ENCODE measurements at places on chromosomes 6 and 20. TPM values are rescaled to one million over a fixed set of nuclear protein-coding genes. Genes with fewer than 3 reads are reported as not detected.

MLIP gene
- total RNA-seq: 2.2 TPM

THEMIS gene
- 1.7 TPM for total RNA-seq

MYMX gene
- not detected for total RNA-seq

MCCD1 gene
- total RNA-seq: not detected

TAAR1 gene
- total RNA-seq: not detected

GABRR1 gene
- 1.6 TPM for total RNA-seq

PPP1R3G gene
- total RNA-seq: 5.3 TPM

MUC22 gene
- total RNA-seq: not detected

QRSL1 gene
- total RNA-seq: 8.7 TPM

ZNF343 gene
- total RNA-seq: 13.9 TPM

RAB32 gene
- total RNA-seq: 31.9 TPM

TP53INP2 gene
- total RNA-seq: 29.7 TPM

SSTR4 gene
- total RNA-seq: not detected

HLA-DRA gene
- 274 TPM for total RNA-seq

PPIL6 gene
- 1.0 TPM for total RNA-seq

CCDC170 gene
- 5.4 TPM for total RNA-seq

- DNase-seq: no peak
Observed at GRCh38 chr6:1773700-1774099, 164.0 kb downstream of the FOXC1 start.

- no peak for DNase-seq
Observed at GRCh38 chr6:133291671-133292070, 50.5 kb downstream of the EYA4 start.

GRCh38 chr6:75611702-75612375 is 10.2 kb downstream of the SENP6 start:
- DNase-seq: no peak

GRCh38 chr20:61797200-61797599 is 268.5 kb downstream of the TAF4 start:
- DNase-seq: no peak

DNA sequence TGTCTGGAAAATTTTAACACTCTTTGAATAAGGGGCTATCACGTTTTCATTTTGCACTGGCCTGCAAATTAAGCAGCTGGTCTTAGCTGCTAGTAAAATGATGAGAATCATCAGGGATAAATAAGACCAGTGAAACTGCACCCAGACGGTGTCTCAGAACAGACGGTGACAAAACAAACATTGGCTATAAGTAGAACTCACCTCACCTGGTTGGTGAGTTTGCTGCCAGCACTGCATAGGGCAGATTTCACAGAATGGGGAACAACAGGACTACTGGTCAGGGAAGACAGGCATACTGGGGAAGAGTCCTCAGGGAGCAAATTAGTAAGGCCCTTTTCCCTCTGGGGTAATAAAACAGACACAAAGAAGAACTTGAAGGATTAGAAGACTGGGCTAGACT is 175.9 kb upstream of the CITED2 start:
- no peak for DNase-seq

DNA sequence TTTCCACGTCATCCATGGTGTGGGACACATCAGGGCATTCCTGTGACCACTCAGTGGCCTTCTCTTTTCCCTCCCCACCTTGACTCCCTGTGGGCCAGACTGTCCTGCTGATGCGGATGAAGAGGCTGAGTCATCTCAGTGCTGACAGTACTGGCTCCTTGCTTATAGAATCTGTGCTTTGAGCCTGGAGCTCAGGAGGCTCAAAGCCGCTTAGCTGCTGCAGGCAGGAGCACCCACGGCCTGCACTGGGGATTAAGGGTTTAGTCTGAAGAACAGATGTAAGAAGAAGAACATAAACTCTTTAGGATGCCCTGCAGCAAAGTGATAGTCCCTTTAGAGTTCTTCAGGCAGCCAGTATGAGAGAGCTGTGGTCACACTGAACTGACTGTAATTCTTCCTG is 642.0 kb upstream of the CHD6 start:
- DNase-seq: no peak

- DNase-seq: no peak
Observed at GRCh38 chr6:22206106-22206505, 90.7 kb downstream of the PRL start.

DNA sequence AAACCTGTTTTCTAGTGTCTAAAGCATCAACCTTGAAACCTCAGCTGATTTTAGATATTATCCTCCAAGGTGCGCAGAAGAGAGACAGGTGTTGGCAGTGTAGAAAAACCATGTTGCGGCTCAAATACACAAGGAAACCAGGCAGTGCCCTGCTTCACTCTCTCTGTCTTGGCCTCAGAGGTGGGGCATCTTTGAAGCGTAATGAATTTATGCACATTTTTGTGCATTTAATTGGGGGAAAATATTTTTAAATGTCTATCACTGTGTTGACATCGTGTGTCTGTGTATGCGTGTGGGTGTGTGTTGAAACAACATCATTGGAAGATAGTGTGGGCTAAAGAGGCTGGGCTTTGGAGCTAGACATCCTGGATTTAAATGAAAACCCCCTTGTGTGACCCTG is 334.0 kb upstream of the CHD6 start:
- no peak for DNase-seq

DNA sequence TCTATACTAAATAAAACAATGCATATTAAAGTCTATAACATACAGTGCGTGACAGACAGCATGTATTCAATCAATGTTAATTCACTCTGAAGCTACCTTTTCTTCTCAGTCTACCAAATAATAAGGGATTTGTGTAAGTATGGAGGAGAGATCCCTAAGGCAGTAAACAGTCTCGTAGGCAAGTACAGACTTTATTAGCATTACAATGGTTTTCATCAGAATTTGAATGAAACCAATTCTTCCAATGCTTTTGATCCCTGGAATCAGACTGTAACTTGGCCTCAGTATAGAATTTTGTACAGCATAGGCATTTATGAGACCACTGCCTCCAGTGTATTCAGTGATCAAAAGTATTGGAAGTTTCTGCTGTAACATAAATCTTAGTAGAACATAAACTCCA is 19.5 kb downstream of the LYRM4 start:
- no peak for DNase-seq

DNA sequence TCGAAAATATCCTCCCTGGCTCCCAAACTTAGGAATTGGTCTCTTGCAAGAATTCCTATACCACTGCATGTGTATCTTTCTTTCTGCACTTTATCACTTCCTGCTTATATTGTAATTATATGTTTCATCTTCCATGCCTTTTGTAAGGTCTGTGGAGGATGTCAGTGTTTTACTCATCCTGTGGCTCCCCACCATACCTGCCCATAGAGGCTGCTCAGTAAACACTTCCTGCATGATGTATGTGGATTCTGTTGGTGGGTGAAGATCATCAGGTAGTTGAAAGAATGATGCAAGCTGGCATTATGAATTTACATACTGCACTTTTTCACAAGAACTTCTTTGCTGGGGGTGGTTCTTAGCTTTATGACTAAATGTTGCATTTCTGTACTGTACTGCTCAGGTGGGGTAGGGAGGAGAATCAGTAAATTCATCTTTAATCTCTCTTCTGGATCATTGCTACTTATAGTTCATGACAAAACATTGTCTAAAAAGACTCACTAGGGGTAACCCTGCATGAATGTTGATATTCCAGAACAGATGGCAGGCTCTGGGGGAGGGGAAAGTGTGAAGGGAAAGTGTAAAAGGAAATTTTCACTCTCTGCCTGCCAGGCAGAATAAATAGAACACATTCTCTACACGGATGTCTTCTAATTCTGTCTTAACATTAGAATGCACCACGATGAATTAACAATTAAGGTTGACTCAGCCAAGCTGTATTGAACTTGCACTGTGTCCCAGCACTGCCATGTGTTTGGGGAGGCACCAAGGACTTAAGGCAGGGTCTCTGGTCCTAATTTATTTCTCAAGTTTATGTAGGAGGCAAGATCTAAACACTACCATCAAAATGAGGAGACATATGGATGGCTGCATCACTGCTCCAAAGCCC is 36.0 kb upstream of the KLHL31 start:
- no peak for DNase-seq

GRCh38 chr20:46093531-46093930 is 3.8 kb upstream of the NCOA5 start:
- DNase-seq: no peak

DNA sequence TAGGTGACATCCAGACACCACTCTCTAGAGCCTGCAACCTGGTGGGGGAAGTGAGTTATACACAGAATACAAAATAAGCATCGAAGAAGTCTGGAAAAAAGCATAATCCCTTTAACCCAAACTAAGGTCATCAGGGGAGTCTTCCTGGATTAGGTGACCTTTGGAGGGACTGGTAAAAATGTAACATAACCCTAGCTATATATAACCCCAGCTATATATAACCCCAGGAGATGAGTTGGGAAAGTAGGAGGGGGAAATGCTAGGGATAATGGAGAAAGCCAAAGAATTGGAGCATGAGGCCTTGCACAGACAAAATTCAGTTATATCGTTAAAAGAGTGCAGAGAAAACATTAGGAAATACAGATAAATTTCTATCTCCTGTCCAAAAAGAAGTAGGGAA is 164.8 kb downstream of the QRSL1 start:
- DNase-seq: no peak

GRCh38 chr6:40918040-40918651 is 120.9 kb downstream of the UNC5CL start:
- DNase-seq: no peak

DNA sequence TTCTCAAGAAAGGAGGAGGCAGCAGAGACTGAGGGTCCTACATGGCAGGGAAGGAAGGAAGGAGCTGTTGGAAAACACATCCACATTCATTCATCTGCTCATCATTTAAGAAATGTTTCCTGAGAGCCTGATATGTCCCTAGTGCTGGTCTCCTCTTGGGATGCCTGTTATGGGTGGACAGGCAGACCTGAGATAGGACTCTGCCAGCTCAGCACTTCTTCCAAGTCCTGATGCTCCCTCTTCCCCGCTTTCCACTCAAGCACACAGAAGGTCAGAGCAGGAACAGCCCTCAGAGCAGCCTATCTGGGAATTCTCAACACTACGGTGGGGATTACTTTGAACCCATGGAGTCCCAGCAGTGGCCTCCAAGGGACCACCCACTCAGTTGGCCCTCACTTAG is 8.0 kb upstream of the SIRPD start:
- no peak for DNase-seq

DNA sequence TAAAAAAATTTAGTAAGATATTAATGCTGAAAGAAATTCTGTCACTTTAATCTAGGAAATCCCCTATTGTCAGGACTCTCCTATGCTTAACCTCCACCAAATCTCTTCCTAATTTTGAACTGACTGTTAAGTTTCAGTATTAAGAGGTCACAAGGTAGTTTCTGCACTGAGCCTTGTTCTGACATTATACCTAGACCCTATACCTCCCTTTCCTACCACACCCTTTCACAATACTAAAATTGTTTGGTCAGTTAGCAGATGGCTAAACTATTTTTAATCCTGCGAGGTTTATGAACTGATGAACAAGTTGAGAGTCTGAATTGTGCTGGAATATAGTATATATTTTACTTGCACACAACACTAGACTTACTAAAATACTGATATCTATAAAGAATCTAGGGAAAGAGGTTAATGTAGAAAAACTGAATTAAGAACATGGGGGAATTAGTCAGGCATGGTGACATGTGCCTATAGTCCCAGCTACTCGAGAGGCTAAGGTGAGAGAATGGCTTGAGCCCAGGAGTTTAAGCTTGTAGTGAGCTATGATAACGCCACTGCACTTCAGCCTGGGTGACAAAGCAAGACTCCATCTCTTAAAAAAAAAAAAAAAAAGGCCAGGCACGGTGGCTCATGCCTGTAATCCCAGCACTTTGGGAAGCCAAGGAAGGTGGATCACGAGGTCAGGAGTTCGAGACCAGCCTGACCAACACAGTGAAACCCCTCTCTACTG is 51.5 kb downstream of the HBS1L start:
- no peak for DNase-seq

GRCh38 chr6:18266523-18266912 is 2.2 kb upstream of the DEK start:
- DNase-seq: no peak

- DNase-seq: no peak
Observed at GRCh38 chr6:131290955-131291354, 155.7 kb downstream of the AKAP7 start.

- no peak for DNase-seq
Observed at GRCh38 chr20:1509237-1509636, 18.0 kb upstream of the SIRPB2 start.

DNA sequence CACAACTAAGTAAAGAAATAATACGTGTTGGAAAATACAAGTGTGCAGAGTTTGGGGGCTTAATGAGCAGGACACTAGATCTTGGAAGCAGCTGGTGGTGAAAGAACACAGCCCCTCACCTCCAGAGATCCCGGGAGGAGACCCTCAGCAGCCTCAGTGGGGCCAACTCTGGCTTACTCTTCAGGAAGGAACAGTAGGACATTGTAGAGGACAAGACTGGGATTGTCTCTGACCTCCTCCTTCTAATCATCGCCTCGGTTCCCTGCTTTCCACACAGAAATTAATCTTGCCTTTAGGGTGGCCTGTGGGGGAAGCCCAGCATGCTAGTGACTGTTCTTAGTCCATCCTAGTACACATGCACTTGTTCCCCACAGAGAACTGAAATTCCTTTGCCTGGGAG is 130.7 kb downstream of the AKAP7 start:
- no peak for DNase-seq

DNA sequence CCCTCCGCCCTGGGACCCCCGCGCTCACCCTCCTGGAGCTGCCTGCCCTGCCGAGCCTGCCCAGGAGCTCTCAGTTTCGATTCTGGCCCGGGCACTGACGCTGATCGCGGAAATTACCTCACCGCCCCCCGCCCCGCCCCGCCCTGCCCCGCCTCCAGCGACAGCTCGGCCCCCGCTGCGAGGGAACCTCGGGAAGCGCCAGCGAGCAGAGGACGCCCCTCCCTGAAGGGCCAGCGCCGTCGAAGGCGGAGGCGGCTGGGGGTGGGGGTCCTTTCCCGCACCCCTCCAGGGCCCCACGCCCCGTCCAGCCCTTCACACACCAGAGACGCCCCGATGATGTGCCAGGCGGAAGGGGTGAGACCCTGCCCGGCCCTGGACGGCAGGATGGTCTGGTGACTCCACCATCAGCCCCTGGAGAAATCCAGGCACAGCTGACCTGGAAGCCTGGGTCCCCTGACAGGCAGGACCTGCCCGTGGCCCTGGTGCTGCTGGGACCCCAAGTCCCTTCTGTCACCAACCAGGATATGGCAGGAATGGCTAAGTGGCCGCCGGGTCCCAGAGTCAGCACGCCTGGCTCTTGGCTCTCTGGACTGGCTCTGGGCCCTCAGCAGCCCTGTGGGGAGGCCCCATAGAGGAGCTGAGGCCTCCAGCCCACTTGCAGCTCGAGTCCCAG is at the start of gene HELZ2:
HELZ2 (minus strand) TSS at position 84 of the 673 bp plus-strand sequence. CDS start 1,854 bp downstream, outside the sequence.
- peak; percentile 86 for DNase-seq

- no peak for DNase-seq
Observed at GRCh38 chr6:147825848-147826247, 317.4 kb downstream of the SAMD5 start.

DNA sequence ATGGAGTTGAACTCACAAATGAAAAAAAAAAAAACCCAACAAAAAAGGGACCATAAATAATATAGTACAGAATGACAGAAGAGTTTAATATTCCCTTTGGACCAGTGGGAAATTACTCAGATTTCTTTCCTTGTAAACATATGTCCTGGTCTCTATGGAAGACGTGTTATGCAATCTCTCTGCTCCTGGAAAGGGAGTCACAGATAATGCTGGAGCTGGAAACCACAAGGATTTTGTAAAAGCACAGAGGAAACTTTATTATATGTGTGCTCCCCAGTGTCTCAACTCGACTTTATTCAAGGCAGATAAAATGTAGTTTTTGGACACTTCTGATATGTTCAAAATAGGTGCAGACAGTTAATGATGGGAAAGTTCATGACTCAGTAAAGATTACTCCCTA is 88.1 kb upstream of the ZFP64 start:
- DNase-seq: no peak

- no peak for DNase-seq
Observed at GRCh38 chr6:150959166-150959565, 93.7 kb downstream of the MTHFD1L start.
